ENCODE measurements at places on chromosomes 2 and 18.

DNA sequence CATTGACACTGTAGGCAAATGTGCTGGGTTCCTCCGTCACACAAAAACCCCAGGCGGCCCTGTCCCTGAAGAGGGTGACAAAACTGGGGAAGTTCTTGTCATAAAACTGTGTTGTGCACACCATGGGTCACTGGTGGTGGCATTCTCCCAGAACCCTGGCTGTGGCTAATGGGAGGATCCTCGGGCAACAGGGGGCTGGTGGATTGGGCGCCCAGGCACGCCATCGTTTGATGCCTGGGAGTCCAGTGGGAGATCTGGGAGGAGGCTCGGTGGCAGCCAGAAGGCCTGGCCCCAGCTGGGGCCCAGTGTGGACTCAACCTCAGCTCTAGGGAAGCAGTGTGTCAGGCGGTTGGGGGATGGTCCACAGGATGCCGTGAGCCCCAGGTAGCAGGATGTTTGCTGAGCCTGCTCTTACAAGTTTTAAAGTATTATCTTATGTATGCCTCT is 140.7 kb downstream of the ACOXL start:
- no peak for DNase-seq

- no peak for DNase-seq
These were observed 5.8 kb upstream of the ONECUT2 start for GRCh38 chr18:57429167-57430078.

DNA sequence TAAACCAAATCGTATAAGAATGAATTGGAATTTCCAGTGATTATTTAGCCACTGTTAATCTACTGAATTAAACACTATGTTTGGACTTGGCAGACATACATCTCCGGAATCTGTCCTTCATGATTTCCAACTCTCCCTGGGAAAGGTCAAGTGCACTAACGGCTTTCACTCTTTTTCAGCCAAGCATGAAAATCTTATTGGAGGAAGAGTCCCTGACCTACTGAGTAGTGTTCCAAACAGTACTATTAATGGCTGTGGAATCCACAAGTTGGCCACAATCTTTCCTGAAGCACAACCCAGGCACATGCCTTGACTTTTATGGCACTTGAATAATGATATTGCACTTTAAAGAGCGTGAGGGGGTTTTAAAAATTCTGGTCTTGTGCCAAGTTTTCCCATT is 318.9 kb upstream of the RND3 start:
- no peak for DNase-seq

GRCh38 chr2:41909584-41909983 is 138.2 kb upstream of the PKDCC start:
- no peak for DNase-seq

GRCh38 chr2:106176446-106177099 is 17.5 kb downstream of the UXS1 start:
- no peak for DNase-seq

DNA sequence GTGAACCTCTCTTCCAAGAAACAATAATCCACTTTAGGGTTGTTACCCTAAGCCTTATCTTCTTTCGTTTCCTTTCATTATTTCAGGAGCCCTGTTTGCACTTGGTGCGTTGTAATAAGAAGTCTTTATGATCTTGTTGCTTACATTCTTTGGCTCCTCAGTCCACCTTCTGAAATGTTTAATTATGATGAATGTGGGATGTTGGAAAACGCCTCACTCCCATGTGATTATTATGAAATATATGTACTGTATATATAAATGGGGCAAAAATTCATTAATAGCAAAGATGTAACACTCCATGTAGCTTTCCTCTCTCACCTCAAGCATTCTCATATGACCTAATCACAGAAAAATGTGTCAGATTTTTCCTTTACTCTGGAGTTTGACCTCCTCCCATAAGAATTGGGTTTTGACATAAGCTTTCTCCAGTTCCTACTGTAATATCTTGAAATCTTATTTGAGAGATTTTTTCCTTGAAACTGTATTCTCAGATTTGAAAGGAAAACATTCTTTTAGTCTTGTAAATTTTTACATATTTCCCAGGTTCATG is 397.2 kb upstream of the FANCL start:
- DNase-seq = no peak

DNA sequence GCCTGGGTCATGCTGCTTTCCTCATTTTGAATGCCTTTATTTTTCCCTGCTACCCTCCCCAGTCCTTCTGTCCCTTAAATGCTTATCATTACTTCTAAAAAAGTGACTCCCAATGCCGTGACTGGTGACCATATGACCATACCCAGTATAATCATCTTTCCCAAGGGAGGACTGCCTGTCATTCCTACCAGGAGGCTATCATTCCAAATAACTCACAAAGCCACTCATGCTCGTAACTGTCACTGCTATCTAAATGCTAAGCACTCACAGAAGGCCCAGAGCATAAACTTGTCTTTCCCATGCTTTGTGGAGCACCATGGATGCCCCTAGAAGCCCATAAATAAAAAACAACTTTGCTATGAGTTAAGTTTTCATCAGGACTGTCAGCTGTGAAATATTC is 38.7 kb upstream of the CREB1 start:
- no peak for DNase-seq

GRCh38 chr2:240299710-240300068 is 135.8 kb upstream of the GPC1 start:
- no peak for DNase-seq

DNA sequence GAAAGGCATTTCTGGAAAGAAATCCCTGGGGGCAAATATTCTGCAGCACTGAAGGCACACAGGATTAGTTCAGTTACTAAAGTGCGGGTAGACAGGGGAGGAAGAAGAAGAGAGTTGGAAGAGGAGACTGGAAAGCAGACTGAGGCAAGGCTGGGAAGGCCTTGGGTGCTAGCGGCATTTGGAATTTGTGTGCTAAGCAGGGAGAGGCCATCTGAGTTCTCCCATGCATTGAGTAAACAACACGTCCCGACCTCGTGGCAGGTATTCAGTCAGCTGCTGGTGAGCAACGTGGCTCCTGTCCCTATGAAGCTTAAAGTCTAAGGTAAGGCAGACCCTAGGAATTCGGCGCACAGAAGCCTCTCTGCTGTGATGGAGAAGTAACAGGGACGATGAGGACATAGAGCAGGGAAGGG is 30.7 kb downstream of the ATP8B1 start:
- no peak for DNase-seq

- DNase-seq = no peak
These were observed 79.6 kb upstream of the SKOR2 start for GRCh38 chr18:47331026-47331425.

DNA sequence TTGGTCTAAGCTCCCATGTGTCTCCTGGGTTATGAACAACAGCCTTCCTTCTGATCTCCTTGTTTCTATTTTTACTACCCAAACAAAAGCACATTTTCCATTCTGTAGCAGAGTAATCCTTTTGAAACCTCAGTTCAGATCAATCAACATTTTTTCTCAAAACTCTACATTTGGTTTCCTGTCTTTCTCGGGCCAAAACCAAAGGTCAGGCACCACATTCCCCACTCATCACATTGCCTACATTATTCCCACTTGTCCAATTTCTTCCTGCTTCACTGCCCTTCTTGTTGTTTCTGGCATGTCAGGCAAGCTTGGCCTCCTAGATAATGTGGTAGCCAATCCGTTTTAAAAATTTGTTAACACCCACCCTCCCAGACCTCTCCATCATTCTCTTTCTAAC is 196.8 kb downstream of the PPP1R1C start:
- DNase-seq = no peak

GRCh38 chr2:70686577-70687460 is 81.2 kb downstream of the ADD2 start:
- DNase-seq = no peak

- DNase-seq = no peak
These were observed 3.6 kb downstream of the LGALSL start for GRCh38 chr2:64457524-64457923.

DNA sequence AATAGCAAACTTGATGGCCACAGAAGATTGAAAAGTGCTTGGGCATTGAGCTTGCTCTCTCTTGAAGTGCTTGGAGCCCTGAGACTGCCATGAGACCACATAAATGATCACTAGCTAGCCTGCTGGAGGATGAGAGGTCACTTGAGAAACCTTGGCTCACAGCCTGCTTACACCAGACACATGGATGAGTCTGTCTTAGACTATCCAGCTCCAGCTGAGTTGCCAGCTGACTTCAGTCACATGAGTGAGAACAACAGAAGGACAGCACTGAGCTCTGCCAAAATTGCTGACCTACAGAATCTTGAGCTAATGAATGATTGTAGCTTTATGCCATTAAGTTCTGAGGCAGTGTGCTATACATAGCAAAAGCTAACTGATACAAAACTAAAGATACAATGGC is 18.1 kb downstream of the NABP1 start:
- DNase-seq = no peak

DNA sequence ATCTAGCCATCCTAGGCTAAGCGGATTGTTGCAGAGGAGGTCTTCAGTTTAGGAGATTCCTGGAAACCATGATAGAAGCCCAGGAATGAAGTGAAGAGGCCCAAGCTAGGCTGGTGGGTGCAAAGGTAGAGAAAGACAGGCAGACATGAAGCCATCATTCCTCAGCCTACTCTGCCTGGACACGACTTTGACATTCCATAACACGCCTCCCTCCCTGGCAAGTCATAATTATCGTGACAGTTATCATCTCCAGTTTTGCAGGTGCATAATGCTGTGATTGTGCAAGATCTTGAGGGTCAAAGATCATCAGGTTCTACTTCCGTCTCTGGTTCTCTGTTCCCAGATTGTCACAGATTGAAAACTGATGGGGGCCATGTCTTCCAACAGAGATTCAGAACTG is 15.2 kb upstream of the FZD5 start:
- no peak for DNase-seq

GRCh38 chr2:147495734-147496133 is 349.1 kb upstream of the ACVR2A start:
- no peak for DNase-seq

GRCh38 chr2:165686800-165687199 is 107.2 kb downstream of the GALNT3 start:
- DNase-seq = no peak

DNA sequence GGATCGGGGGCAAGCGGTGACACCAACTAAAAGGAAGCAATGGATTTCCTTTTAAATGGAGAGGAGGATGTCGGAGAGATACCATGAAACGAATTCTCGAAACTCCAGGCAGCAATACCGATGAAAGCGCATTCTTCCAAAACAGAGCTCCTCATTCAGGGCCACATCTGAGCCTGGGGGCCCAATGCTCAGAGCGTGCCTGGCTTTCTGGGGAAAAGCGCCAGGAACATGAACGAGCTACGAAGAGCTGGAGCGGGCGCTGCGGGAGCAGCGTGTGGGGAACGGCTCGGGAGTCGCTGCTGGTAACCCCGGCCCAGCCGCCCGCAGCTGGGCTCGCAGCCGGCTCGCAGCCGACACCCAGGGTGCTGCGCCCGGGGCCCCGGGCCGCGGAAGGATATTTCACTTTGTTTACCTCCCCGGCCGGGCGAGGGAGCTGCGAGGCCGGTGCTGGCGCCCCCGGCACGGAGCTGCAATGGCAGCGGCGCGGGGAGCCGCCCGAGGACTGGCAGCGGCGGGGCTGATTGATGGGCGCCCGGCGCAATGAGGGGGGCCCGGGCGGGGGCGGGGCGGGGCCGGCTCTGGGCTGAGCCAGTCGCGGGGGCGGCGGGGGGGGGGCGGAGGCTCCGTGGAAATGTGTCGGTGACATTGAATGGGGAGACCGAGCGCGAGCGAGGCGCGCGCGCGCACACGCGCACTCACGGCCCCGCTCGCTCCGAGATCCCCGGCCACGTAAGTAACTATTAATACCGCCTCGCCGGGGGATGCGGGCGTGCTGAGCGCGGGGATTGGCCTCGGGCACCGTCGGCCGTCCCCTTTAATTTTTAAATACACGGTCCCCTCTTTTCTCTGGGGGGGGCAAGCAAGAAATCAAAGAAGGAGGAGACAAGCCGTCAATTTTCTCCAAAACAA is at the start of gene TRIB2:
TRIB2 (plus strand) TSS at position 655 of the 909 bp plus-strand sequence. CDS start 1,372 bp downstream, outside the sequence.
- DNase-seq = peak; percentile 94

GRCh38 chr2:159561786-159562185 is 54.6 kb downstream of the BAZ2B start:
- DNase-seq = no peak

GRCh38 chr2:159009940-159010339 is 41.5 kb downstream of the TANC1 start:
- no peak for DNase-seq

DNA sequence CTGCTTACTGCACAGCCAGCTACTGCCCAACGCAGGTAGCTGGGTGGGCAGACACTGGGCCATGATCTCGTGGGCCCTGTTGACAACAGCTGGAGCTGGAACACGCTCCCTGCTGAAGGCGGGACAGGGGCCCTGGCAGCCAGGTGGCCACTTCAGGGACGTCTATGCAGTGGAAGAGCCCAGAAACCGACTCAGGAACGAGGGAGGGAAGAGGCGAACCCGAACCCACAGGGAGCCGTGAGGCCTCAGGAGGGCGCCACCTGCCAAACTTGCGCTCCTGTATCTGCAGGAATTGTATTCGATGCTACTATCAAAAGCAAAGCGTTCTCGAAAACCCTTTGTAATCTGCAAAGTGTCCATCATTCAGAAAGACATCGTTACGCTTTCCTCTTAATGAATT is 198.4 kb downstream of the EIPR1 start:
- DNase-seq = no peak

- no peak for DNase-seq
These were observed 67.2 kb downstream of the COLEC12 start for GRCh38 chr18:433298-433697.

DNA sequence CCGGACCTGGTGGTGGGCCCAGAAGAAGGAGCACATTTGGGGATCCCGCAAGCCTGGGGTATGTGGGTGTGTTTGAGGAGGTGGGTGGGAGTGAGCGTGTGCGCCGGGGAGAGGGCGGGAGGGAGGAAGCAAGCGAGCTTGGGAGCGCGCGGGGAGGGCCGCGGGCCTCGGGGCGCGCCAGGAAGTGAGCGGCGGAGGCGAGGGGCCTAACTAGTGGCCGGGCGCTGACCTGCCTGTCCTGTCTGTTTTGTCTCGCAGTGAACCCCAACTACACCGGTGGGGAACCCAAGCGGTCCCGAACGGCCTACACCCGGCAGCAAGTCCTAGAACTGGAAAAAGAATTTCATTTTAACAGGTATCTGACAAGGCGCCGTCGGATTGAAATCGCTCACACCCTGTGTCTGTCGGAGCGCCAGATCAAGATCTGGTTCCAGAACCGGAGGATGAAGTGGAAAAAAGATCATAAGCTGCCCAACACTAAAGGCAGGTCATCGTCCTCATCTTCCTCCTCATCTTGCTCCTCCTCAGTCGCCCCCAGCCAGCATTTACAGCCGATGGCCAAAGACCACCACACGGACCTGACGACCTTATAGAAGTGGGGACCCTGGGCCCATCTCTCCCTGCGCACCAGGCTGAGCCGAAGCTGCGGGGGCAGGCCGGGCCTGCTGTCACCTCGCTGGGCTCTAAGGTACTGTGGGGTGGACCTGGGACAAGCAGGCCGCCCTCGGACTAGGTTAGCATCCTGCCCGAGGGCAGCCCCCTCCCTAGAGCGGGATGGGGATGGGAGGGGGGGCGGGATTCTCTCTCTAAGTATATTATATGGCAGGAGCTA is 1.2 kb downstream of the HOXD4 start:
- DNase-seq = no peak

DNA sequence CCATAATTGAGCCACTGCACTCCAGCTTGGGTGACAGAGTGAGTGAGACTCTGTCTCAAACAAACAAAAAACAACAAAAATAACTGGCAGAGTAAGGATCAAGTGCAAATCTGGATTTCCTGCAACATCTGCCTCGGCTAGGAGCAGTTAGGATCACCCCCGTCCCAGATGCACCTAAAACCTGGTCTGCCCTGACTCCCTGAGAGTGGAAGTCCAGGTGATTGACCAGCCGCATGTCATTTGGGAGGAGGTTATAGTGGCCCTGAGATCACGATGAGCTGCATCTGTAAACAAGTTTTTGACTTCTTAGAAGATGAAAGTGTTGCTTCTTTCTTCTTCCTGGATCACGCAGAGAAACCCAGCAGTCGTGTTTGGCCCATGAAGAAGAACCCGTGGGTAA is 5.0 kb upstream of the ESPNL start:
- no peak for DNase-seq
